Right atrium auricular region (tissue), 2 donors: ENCODE measurements at places on chromosomes 16 and 17.

DNA sequence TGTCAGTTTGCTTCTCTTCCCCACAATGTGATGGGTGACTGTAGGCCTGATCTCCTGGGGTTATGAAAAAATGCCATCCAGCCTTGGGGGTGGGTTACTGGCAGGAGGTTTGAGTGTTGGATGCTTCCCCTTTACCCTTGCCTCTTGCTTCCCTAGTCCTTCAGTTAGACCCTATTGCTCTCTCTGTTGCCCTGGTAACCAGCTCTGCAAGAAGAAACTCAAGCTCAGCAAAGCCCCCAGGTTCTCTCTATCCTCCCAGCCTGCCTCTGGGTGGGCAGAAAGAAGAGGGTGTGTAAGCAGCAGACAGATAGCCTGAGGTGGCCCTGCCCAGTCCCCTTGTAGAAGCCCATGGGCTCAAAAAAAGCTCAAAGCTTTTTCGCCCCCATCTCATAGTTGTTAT lies 2.8 kb upstream of the RAPGEFL1 start:
- H3K4me1 ChIP-seq, result peaks cover 19% of the 10 kb centered on the region
- H3K36me3 ChIP-seq, result peaks cover 36% of the 10 kb centered on the region

DNA sequence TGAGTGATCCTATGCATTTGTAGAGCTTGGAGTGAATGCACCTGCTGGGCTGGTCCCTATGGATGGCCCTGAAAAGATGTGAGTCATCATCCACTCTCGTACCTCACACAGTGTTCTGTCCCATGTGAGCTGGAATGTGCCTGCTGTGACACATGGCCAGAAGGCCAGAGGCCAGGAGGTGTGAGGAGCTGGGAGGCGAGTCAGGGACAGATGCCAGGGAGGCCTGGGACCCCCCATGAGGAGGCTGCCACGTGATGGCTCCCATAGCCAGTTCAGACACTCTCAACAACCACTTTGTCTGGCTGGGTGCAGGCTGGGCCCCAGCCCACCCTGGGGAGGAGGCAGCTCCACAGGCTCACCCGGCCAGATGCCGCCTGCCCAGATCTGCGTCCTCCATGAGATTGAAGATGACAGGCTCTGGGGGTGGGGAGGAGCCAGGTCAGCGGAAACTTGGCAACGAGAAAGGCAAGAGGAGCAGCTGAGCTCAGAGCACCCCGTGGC lies 168.8 kb downstream of the C16orf78 start:
- DNase-seq, result no peak
- no peaks in the 10 kb centered on the region for H3K27me3 ChIP-seq
- H3K4me1 ChIP-seq, result no peaks in the 10 kb centered on the region
- H3K27ac ChIP-seq, result no peak overlapping the region
- no peaks in the 10 kb centered on the region for H3K36me3 ChIP-seq

GRCh38 chr17:17670701-17671305 lies 10.5 kb upstream of the RAI1 start:
- DNase-seq, result no peak
- no peaks in the 10 kb centered on the region for H3K27me3 ChIP-seq
- no peak overlapping the region for H3K4me3 ChIP-seq
- H3K36me3 ChIP-seq, result no peaks in the 10 kb centered on the region
- H3K27ac ChIP-seq, result peak overlapping the region; percentile 60

DNA sequence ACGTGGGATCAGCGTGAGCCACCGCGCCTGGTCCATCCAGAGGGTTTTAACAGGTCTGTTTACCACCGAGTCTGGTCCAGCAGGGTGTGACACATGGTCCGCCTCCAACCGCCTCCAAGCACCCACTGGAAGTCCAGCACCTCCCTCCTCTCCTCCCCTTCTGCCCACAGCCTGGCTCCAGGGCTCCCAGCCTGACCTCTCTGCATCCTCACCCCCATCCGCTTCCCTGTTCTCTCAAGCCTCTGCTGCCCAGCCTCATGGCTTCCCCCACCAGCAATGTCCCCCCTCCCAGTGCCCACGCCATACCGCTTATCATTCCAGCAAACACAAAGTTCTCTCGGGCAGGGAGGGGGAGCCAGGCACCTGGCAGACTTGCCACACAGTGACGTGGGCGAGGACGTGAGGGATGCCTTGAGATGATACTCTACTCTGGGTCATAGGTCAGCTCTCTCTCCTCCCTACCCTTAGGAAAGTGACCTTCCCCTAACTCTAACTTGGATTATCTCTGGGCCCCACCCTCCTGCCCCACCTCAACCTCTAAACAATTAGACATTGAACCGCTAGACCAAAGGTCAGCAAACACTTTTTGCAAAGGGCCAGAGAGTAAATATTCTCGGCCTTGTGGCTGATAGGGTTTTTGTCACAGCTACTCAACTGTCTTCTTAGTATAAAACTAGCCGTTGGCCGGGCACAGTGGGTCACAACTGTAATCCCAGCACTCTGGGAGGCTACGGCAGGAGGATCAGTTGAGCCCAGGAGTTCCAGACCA lies 23.1 kb downstream of the CDC42EP4 start:
- no peaks in the 10 kb centered on the region for H3K27me3 ChIP-seq
- H3K36me3 ChIP-seq, result peaks cover 20% of the 10 kb centered on the region
- peak; percentile 76 for DNase-seq
- no peaks in the 10 kb centered on the region for H3K4me1 ChIP-seq

GRCh38 chr16:86533076-86533475 lies 22.0 kb downstream of the MTHFSD start:
- H3K4me3 ChIP-seq, result no peak overlapping the region
- H3K27me3 ChIP-seq, result no peaks in the 10 kb centered on the region
- H3K36me3 ChIP-seq, result peaks cover 10% of the 10 kb centered on the region
- no peak overlapping the region for H3K27ac ChIP-seq
- no peak for DNase-seq

- H3K4me3 ChIP-seq, result no peak overlapping the region
- no peaks in the 10 kb centered on the region for H3K27me3 ChIP-seq
- DNase-seq, result no peak
- no peaks in the 10 kb centered on the region for H3K4me1 ChIP-seq
Observed at GRCh38 chr16:86970726-86971125, 346.5 kb downstream of the C16orf95 start.

DNA sequence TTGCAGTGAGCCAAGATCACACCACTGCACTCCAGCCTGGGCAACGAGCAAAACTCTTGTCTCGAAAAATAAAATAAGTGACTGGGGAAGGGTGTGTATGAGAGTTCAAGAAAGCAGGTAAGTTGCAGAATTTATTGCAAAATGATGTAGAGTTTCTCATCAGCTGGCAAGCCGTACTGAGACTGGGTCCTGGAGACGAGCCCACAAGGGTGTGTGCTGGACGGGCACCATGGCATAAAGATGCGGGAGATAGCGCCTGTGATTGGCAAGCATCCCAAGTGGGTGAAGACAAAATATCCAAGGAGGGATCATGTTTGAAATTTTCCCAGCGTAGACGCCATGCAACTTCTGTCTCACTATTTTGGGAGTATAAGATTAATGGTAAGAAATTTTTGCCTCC lies 59.4 kb downstream of the WNT3 start:
- H3K36me3 ChIP-seq, result peaks cover 32% of the 10 kb centered on the region
- no peaks in the 10 kb centered on the region for H3K27me3 ChIP-seq
- H3K4me3 ChIP-seq, result no peak overlapping the region
- no peak overlapping the region for H3K27ac ChIP-seq
- no peaks in the 10 kb centered on the region for H3K4me1 ChIP-seq
- no peak for DNase-seq

DNA sequence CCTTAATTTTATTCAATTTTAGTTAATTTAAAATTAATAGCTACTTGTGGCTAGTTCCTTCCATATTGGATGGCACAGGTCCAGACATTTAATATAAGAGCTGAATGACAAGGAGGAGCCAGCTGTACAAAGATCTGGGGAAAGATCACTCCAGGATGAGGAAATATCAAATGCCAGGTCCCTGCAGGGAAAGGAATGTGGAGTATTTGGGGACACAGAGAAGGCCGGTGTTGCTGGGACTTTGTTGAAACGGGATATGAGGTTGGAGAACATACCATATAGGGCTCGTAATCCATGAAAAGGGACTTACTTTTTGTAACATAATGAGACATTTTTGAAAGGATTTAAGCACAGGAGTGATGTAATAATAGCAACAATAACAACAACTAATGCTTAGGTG lies 426.8 kb downstream of the HS3ST4 start:
- no peaks in the 10 kb centered on the region for H3K27me3 ChIP-seq
- H3K4me3 ChIP-seq, result no peak overlapping the region
- DNase-seq, result no peak
- H3K4me1 ChIP-seq, result no peaks in the 10 kb centered on the region

DNA sequence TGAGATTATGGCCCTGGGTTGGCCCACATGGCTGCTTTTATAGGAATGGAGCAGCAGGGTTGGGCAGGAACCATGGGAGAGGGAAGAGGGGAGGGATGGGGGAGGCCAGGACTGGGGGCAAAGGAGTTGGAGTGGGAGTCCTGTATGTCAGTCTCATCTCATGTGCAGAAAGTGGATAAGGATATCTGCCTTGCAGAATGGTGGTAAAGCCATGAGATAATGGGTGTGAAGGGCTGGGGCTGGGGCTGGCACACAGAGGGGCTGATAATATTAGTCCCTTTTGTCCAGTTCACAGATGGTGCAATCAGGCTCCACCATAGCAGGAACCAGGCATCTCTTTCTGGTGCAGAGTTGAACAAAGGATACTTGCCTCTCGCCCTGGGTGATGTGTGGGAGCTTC lies 101.3 kb downstream of the MRM1 start:
- no peak for DNase-seq
- H3K4me1 ChIP-seq, result no peaks in the 10 kb centered on the region
- H3K36me3 ChIP-seq, result no peaks in the 10 kb centered on the region
- H3K27me3 ChIP-seq, result peaks cover 4% of the 10 kb centered on the region
- H3K4me3 ChIP-seq, result no peak overlapping the region

DNA sequence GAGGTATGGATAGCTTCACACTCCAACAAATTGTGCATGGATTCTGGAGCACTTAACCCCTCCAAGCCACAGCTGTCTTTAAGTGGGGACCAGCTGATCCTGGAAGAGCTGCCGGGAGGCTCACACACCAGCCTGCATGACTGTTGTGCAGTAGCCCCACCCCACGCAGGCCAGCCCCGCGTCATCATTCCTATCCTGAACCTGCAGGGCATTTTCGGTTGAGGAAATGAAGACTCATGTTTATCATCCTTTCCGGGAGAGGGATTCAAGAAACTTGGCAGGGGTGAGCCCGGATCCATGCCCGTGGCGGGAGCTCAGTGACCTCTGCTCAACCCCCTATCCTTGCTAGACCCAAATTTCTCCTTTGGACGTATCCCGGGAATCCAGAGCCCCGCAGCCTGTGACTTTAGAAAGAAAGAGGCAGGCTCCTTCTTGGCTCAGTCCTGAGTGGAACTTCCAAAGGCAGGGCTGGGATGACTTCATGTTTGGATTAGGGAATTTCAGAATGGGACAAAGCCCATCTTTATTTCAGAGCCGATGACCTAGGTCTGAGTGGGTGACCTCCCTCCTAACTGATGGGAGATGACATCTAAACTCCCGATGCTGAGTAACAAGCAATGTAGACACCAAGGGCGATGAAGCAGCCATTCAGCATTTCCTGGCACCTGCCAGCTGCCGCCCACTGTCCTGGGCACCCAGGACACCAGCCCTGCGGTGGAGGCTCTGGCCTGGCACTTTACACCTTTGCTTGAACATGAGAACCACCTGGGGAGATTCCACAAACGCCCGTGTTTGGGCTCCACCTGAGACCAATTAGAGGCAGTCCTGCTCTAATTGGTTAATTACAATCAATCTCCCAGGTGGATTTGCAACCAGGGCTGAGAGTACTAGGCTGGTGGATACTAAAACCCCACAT lies 43.3 kb upstream of the CMIP start:
- H3K27me3 ChIP-seq, result no peaks in the 10 kb centered on the region
- H3K4me1 ChIP-seq, result peaks cover 13% of the 10 kb centered on the region

GRCh38 chr17:27990100-27990499 lies 52.4 kb upstream of the NLK start:
- no peaks in the 10 kb centered on the region for H3K27me3 ChIP-seq
- H3K4me3 ChIP-seq, result no peak overlapping the region
- peaks cover 10% of the 10 kb centered on the region for H3K4me1 ChIP-seq
- H3K27ac ChIP-seq, result no peak overlapping the region

DNA sequence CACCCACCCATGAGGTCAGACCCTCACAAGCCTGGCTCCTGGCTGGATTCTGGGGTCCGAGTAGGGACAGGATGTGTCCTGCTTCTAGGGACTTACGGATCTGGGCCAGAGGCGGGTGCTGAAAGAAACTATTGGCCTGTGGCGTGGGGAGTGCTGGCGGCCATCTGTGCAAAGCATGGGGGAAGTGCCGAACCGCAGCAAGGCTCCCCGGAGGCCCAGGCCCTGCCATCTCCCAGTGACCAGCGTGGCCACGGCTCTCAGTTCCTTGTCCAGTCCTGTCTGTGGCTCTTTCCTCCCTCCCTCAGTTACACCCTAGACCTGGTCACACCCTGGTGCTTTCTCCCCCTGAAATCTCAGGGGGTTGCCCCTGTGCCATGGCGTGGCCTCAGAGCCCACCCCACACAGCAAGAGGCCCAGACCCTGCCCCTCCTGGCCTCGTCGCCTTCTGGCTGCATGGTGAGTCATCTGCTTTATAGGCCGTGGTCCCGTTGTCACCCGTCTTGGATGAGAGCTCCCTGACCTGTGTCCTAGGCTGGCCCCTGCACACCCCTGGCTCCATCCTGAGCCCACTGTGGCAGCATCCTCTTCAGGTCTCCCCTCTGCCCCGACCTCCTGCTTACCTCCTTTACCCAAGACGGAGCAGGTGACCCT lies 54.5 kb downstream of the PRMT7 start:
- H3K27ac ChIP-seq, result no peak overlapping the region
- H3K4me1 ChIP-seq, result no peaks in the 10 kb centered on the region
- H3K4me3 ChIP-seq, result no peak overlapping the region

- peak overlapping the region; percentile 19 for H3K4me3 ChIP-seq
- no peaks in the 10 kb centered on the region for H3K27me3 ChIP-seq
- H3K36me3 ChIP-seq, result no peaks in the 10 kb centered on the region
- H3K4me1 ChIP-seq, result no peaks in the 10 kb centered on the region
- H3K27ac ChIP-seq, result no peak overlapping the region
Observed at GRCh38 chr16:66587881-66588600, 8.8 kb downstream of the CMTM2 start.

GRCh38 chr17:78895322-78895721 lies 7.7 kb downstream of the CEP295NL start:
- H3K4me1 ChIP-seq, result no peaks in the 10 kb centered on the region
- H3K36me3 ChIP-seq, result no peaks in the 10 kb centered on the region
- no peak for DNase-seq
- H3K27me3 ChIP-seq, result no peaks in the 10 kb centered on the region

GRCh38 chr17:41486809-41487530 lies 2.7 kb downstream of the KRT36 start:
- no peaks in the 10 kb centered on the region for H3K27me3 ChIP-seq
- H3K4me1 ChIP-seq, result no peaks in the 10 kb centered on the region
- no peak for DNase-seq
- H3K4me3 ChIP-seq, result no peak overlapping the region
- no peak overlapping the region for H3K27ac ChIP-seq
- no peaks in the 10 kb centered on the region for H3K36me3 ChIP-seq

DNA sequence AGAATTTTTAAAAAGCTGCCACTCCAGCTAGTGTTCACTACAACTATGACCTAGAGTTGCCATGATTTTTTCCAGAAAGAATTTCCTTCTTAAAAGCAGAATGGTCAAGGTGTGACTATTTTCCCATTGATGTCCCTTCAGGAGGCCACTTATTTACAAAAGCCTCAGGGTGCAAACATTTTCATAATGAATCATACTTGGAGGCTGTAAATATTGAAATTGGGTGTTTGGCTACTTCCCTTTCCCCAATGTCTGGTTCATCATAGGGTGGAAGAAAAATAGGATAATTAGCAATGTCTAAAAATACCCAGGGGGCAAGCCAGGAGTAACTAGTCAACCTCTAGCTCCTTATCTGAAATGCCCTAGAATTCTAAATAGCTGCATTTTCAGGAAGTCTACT lies 18.8 kb downstream of the AXIN2 start:
- H3K27ac ChIP-seq, result no peak overlapping the region
- no peak for DNase-seq
- H3K27me3 ChIP-seq, result no peaks in the 10 kb centered on the region
- no peak overlapping the region for H3K4me3 ChIP-seq
- peaks cover 32% of the 10 kb centered on the region for H3K36me3 ChIP-seq
